Aorta (tissue), 5 donors: ENCODE measurements at places on chromosomes 2 and 18. TPM values are rescaled to one million over a fixed set of nuclear protein-coding genes. Genes with fewer than 3 reads are reported as not detected.

Gene CCDC138
- total RNA-seq: 2.4 TPM

Gene PSD4
- 9.5 TPM for total RNA-seq

Gene LRRTM4
- 0.52 TPM for total RNA-seq

Gene ST3GAL5
- 15.7 TPM for total RNA-seq

Gene KLHL30
- total RNA-seq: 9.0 TPM

Gene RAB27B
- total RNA-seq: 1.3 TPM

Gene SIGLEC15
- 0.91 TPM for total RNA-seq

Gene KCNJ13
- not detected for total RNA-seq

Gene CXCR1
- total RNA-seq: 3.5 TPM

Gene MGAT4A
- 65.8 TPM for total RNA-seq

Gene KIF3C
- 13.5 TPM for total RNA-seq

Gene PUM2
- total RNA-seq: 91.5 TPM

Gene GAREM1
- total RNA-seq: 24.0 TPM

Gene NXPH2
- not detected for total RNA-seq

Gene RGPD4
- 0.33 TPM for total RNA-seq

Gene SESTD1
- 157 TPM for total RNA-seq

Gene SRD5A2
- not detected for total RNA-seq

Gene ALPI
- total RNA-seq: not detected

Gene LYPD6
- 0.42 TPM for total RNA-seq

Gene GAD1
- 7.8 TPM for total RNA-seq

Gene C2orf74
- total RNA-seq: 19.1 TPM

Gene ARHGEF4
- 2.7 TPM for total RNA-seq

Gene PAX8
- total RNA-seq: 0.87 TPM

Gene CHMP1B
- total RNA-seq: 33.0 TPM

Gene RAPGEF4
- 22.8 TPM for total RNA-seq

Gene SERPINB7
- not detected for total RNA-seq

Gene LRRC30
- total RNA-seq: not detected

Gene NT5C1B
- not detected for total RNA-seq

Gene SANBR
- 17.7 TPM for total RNA-seq

Gene GRP
- not detected for total RNA-seq

Gene TMEM163
- 0.36 TPM for total RNA-seq

Gene STK16
- total RNA-seq: 22.6 TPM

Gene PDE1A
- total RNA-seq: 17.1 TPM

Gene CAB39
- total RNA-seq: 80.4 TPM

Gene GAREM2
- total RNA-seq: 7.7 TPM

Gene EPHA4
- total RNA-seq: 32.1 TPM

Gene RND3
- total RNA-seq: 24.9 TPM

Gene RUFY4
- total RNA-seq: 0.45 TPM

Gene ANKRD62
- total RNA-seq: not detected
